ENCODE measurements at places on chromosomes 5 and 9.
A peak's percentile ranks its signal among the peaks of the same experiment; 100 is the strongest.

GRCh38 chr5:66932457-66932856 lies 264.1 kb downstream of the CD180 start:
- DNase-seq = no peak

DNA sequence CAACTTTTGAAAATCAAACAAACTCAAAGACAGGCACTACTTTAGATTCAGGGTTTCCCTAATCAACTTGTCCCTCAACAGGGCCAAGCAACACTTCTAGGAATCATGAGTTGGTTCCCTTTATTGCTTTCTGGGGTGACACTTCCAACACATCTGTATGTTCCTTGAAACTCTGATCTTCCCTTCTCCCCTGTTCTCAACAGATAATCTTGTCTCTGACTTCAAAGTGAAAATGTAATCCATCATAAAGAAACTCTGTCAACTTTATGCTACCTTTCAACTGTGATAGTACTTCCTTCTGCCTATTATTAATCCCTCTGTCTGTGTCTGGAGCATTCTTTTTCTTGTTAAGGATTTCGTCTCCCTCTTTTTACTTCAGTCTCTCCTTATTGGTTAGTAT lies 250.1 kb upstream of the MEF2C start:
- DNase-seq = no peak

- no peak for DNase-seq
These were observed 15.4 kb upstream of the TNFSF8 start for GRCh38 chr9:114945616-114946412.

DNA sequence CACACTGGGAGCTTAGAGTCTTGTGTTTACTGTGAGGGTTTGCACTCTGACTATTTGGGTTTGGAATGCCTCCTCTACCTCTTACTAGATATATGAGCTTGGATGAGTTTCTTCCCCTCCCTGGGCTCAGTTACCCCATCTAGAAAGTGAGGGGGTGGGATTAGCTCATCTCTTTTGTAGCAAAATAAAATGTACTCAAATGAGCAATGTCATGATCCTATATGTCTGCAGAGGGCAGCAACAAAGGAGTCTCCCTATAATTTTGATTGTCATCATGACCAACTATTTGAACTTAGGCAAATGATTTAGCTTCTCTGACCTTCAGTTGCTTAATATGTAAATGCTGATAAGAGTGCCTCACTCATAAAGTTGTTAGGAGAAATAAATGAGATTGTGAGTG lies 109.0 kb downstream of the DPYSL3 start:
- DNase-seq = no peak

DNA sequence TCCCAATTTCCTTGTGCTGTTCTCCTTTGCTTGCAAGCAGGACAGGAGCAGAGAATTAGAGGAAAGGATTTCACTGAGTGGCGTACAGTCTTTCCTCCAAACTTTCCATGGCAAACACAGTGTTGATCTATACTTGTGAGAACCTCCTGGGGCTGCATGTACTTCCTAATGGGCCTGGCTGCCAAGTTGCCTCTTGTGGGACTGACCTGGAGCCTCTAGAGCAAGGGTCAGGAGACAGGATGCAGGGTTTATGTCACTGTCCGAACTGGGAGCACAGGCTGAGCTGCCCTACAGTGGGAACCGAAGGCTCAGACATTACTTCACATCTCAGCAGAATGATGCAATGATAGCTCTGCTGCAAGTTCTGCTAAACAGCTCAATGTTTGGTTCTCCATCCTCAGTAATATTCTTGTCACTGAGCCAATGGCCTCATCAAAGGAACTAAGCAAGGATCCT lies 102.3 kb downstream of the ENC1 start:
- peak; percentile 21 for DNase-seq

GRCh38 chr9:136024696-136025316 lies 63.6 kb upstream of the UBAC1 start:
- no peak for DNase-seq

DNA sequence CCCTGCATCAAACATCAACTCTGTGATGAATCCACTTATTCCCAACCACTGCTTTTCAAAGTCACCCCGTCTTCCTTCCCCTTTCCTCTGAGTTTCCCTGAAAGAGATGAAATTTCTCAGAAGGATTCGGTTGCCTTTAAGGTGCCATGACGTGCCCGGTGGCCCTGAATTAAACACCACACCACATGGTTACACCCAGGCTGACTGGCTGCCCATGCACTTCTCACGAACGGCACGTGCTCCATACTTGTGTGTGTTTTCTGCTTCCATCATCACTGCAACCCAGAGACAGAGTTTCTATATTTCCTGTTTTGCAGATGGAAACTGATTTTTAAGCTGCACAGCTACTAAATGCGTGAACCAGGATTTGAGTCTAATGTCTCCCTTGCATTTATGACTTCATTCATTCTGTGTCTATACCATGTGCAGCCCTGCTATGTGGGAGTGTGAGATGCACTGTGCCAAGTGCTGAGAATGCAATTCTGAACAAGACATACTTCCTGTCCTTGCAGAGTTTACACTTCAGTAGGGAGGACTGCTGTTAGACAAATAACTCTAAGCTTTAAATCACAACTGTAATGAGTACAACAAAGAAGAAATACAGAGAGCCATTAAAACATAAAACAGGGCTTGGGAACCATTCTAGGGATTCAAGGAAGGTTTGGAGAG lies 162.9 kb downstream of the NXNL2 start:
- DNase-seq = no peak

DNA sequence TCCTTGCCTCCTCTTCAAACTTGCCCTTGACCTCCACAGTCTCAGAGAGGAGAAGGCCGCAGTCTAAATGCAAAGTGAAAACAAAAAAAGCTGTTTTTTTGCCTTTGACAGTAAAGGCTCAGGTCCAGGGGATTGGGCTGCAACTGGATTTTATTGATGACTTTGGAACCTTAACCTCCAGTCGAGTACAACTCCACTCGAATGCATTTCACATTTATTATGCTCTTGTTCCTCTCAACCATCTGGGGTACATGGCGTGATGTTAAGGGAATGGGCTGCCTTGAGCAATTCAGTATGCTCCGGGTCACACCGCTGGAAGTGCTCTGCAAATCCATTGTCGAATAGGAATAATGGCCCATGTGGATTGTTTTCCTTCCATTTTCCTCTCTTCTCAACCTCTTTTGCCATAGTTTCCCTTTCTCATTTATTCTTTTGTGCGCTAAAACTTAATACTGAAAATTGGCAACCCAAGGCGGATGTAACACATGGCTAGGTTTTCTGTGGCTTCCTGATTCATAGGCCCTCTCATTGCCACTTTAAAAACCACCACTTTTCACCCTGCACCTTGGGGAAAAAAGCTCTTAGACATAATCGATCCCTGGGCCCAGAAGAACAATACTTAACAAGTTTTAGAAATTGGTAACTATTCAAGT lies 34.3 kb downstream of the ITK start:
- DNase-seq = no peak

- no peak for DNase-seq
These were observed 95.7 kb upstream of the SHB start for GRCh38 chr9:38164659-38165221.

DNA sequence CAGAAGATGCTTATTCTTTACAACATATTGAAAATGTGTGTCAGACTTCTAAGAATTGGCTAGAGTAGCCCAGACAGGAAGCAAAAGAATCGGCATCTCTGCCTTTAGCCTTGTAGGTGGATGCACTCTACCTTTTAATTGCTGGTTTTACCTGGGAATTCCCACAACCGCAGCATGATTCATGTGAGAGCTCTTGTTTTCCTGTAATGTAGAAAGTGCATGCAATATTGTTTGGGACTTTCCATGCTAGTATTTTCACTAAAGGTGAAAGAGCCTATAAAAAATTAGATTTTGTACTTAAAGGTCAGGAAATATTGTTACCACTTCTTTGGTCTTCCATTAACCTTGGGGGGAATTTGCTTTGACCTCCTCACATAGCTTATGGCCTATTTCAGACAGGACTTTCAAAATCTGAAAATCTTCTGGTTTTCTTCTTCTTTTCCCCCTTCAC lies 89.8 kb downstream of the NTRK2 start:
- no peak for DNase-seq

DNA sequence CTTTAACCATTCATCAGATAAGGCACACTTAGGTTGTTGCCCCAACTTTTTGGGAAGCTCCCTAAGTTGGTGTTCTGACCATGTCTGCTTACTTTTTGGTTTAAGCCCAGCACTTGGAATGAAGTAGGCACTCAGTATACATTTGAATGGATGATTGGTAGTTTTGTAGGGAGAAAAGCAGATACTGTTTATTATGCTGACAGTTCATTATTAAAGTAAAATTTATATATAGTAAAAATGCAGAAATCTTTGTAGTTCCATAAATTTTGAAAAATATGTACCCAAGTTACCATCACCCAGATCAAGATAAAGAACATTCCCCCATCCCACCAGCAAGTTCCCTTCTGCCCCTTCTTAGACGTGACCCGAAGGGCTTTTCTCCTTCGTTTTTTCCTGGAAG lies 35.4 kb downstream of the PRKACG start:
- peak; percentile 3 for DNase-seq

GRCh38 chr9:136940526-136941230 lies 3.9 kb downstream of the FBXW5 start:
- no peak for DNase-seq

GRCh38 chr9:114696814-114697544 lies 15.0 kb upstream of the TEX48 start:
- DNase-seq = no peak

DNA sequence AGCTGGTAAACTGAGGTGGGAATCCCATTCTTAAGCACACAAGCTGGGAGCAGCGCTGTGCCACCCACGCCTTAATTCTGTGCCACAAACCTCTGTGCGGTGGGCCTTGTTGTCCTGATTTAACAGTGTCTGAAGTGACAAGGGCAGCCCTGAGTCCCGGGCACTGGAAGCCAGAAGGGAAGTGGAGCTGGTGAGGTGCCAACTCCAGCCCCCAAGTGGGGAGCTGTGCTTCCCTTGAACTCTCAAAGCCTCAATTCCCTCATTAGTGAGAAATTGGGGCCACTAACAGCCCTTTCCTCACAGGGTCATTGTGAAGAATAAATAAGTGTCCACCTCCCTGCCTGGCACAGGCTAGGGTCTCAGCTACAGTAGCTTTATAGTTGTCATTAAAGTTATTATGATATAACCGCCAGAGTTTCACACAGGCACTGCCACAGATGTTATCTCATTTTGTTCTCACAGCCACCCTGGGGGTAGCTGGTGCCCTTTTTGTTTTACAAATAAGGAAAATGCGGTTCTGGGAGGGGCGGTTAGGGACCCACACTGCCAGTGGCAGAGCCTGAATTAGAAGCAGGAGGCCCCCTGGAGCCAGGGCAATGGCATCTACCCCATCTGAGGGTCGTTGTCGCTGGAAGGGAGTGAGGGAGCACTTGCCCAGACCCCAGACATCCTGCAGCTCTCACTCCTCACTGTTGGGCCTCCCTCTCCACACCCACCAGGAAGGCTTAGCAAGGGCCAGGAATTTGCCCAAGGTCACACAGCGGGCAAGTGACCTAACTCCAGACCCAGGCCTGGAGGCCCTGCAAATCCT lies 2.1 kb upstream of the TLX3 start:
- no peak for DNase-seq

GRCh38 chr5:69167493-69167855 lies 524 bp downstream of the CCNB1 start:
- no peak for DNase-seq

DNA sequence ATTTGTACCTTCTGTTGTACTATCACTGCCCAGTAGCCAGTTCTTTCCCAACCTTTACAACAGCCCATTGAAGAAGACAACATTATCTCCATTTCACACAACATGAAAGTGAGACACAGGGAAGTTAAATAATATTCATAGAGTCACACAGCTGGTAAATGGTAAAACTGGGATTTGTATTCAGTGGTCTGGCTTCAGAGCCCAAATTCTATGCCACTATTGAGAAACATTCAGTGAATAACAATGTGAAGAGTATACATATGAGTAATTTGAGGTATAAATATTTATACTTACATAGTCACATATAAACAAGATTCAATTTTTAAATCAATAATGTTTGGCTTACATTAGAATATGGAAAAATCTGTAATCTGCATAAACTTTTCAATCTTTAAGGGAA lies 13.8 kb downstream of the SMIM15 start:
- DNase-seq = no peak

DNA sequence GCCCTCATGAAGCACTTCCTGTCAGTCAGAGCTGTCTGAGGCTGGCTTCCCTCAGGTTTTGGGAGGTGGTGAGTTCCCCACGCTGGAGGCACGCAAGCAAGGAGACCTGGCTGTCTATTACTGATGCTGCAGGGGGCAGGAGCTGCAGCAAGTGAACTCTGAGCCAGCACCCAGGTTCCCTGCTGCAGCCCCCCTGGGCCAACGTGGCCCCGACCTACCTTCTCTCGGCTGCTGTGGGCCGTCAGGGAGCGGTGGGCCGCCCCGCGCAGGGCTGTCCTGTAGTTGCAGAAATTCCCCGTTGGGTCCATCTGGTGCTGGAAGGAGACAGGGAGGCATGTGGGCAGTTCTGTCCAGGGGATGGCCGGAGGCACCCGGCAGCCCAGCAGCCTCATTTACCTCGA lies 46.8 kb upstream of the RNF130 start:
- DNase-seq = no peak

- no peak for DNase-seq
These were observed at the start of gene NMUR2 for GRCh38 chr5:152405145-152405544. Gene NMUR2, minus strand, starts transcription at chr5:152405279. Its CDS starts 166 bp downstream, at chr5:152405113.

GRCh38 chr5:169219351-169219750 lies 81.6 kb downstream of the SLIT3 start:
- no peak for DNase-seq

DNA sequence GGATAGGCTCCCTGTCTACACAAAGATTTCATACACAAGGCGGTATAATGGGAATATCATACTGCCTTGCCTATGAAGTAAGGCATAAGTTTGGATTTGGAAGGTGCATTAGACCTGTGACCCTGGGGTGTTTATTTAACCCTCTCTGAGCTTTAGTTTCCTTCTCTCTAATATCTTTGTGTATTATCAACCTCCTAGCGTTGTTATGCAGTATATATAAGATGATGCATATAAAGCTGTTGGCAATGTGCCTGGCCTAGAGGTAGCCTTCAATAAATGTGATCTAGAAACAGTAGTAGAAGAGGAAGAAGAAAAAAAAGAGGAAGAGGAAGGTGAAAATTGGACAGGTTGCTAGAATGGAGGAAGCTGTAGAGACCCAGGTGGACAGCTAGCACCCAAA lies 311.6 kb upstream of the CLINT1 start:
- peak; percentile 39 for DNase-seq

- DNase-seq = peak; percentile 12
These were observed 56.9 kb downstream of the ZNF618 start for GRCh38 chr9:113932906-113933584.

DNA sequence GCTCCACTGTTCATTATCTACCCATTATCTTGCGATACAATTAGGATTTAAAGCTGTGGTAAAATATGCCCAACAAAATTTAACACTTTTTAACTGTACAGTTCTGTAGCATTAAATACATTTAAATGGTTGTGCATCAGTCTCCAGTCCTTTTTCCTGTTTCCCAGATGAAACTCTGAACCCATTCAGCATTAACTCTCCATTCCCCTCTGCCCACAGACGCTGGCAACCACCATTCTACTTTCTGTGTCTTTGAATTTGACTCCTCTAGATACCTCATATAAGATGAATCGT lies 2.9 kb upstream of the TRIM7 start:
- DNase-seq = no peak

Measured in colonic mucosa (tissue), 4 donors.